ENCODE measurements at places on chromosomes 2 and 18.

GRCh38 chr2:114281188-114281587, 161.3 kb upstream of the DPP10 start:
- no peak for DNase-seq

- DNase-seq: no peak
Measured at GRCh38 chr2:142734770-142735169, 142.7 kb upstream of the KYNU start.

DNA sequence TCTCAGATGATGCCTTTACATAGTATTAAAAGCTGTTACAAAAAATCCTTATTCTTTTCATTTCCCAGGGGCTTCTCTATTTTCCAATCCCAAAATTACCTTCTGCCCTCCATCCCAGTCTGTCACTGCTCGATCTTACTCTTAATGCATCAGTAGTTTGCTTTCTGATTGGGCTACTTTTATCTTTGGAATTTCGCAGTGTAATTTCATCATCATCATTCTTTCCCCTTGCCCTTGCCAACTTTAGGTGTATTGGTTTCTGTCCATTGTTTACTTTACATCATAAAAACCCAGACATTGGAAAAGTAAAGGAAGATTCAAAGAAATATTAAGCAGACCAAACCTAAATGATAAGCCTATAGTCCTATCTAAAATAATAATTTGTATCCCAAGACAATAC, 457.2 kb downstream of the PIK3C3 start:
- no peak for DNase-seq

GRCh38 chr2:224987733-224988132, 54.5 kb downstream of the DOCK10 start:
- DNase-seq: no peak

DNA sequence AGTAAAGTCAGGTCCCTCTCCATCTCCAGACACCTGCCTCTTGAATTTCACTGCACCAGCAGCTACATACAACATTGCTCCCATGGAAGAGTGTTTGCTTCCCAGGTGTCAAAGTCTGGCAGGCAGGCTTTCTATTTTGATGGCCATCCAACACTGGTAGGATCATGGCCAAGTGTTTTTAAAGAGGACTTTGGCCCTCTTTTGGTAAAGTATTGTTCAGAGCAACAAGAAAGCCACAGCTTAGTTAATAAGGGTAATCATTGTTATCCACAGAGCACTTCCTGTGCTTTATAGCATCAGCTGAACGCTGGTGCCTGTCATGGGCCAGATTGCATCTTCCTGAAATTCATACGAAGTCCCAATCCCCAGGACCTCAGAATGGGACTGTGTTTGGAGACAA, 133.2 kb downstream of the NCK2 start:
- no peak for DNase-seq

DNA sequence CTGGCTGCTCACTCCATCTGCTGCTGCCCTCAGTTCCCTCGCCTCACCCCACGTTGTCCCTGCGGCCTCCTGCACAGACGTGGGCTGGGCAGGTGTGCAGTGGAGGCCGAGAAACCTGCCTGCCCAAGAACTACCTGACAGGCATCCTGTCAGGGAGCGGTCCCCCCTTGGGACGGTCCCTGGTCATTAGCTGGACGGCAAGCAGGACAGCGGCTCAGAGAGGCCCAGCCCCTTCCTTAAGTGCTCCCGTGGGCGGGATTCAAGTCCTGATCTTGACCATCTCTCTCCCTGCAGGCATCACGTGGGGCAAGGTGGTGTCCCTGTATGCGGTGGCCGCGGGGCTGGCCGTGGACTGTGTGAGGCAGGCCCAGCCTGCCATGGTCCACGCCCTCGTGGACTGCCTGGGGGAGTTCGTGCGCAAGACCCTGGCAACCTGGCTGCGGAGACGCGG, 11.3 kb downstream of the BOK start:
- no peak for DNase-seq

- DNase-seq: no peak
Measured at GRCh38 chr2:231167745-231168459, 30.5 kb upstream of the ARMC9 start.

DNA sequence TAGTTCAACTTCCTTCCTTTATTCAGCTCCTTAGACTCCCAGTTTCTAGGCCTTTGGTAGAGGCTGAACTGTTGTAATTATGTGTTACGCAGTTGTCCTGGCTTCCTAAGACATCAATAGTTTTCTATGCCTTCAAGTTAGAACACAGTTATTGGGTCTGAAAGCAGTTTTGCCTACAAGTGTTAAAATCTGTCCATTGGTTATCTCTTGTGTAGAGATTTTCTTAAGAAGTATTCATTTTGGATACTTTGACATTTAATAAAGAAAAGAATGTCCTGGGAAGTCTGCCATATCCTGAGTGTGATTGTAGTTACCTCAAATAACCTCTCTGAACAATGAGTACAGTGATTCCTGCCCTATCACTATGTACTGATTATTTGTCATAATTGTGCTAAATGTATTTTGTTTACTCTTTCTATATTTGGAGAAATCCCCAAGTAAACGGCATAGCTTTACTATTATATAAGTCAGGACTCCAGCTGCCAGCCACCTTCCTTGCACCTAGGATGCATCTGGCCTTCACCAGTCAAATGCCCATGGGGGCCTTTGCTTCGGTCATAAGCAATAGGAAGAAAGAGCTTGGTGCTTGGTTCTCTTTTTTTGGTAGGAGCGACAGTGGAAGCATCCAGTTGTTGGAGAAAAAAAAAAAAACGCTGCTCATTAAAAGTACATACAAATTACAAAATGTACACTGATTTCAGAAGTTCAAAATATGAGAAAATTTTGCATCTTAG, 449.5 kb upstream of the PKDCC start:
- no peak for DNase-seq

GRCh38 chr2:204973616-204974015, 428.3 kb downstream of the PARD3B start:
- no peak for DNase-seq

- no peak for DNase-seq
Measured at GRCh38 chr2:148906124-148906523, 31.1 kb downstream of the KIF5C start.

DNA sequence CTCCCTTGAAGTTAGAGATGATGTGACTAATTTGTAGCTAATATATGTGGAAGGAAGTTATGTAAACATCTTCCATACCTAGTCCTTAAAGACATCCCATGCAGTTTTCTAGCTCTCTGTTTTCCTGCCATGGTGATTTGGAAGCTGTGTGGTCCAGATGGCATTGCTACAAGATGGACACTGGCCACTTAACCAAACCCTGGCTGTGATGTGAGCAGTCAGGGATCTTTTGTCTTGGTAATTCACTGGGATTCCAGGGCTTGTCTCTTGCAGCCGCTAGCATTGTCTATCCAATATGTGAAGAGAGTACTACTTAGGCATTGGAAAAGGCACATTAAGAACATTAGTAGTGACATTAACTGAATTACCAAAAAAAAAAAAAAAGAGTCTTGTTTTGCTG, 139.9 kb upstream of the DOCK10 start:
- DNase-seq: no peak

- no peak for DNase-seq
Measured at GRCh38 chr2:70679259-70679658, 88.7 kb downstream of the ADD2 start.
